Gastroesophageal sphincter (tissue), 4 donors: ENCODE measurements at places on chromosomes 7 and 10.

GRCh38 chr7:82335927-82336326, 107.7 kb downstream of the CACNA2D1 start:
- ATAC-seq, result no peak

DNA sequence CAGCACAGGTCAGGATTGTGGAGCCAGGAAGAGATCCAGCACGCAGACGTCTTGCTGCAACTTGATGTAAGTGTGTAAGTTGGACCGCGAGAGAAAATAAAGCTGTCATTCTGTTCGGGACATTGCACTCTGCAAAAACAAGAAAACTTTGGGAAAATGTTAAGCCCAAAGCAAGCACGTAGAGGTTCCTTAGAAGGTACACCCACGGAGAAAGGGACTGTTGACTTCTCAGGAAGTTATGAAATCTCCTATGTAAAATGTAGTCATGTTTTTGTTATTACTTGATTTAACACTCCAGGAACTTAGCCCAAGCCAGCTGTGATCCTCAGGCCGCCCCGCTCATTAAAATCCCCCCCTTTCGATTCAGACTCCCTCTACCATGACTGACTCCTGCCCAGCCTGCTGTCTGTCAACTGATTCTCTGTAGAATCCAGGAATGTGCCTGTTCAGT, 196.1 kb upstream of the TCF7L2 start:
- no peak for ATAC-seq

DNA sequence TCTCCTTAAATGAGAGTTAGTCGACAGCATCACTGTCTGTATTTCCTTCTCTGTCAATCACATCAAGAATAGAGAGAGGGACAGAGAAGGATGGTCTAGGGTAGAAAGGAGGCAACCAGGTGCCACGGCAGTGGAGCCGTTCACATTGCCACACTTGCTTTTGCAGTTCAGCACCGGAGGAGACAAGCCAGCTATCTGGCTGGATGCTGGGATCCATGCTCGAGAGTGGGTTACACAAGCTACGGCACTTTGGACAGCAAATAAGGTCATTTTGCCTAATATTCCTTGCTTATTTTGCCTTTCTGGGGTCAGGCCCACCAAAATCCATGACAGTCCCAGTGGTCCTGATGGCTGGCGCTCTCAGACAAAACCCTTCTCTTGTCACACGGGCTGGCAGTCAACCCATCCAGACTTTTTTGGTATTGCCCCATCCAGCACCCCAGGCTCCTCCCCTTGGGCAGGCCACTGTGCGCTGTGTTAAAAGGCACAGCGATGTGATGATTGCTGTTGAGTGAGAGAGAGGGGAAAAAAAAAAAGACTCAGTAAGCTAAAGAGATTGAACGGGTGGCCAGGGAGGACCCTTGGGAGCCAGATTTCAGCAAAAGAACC, 8.4 kb downstream of the CPA2 start:
- no peak for ATAC-seq

- ATAC-seq, result no peak
These were observed 19.1 kb downstream of the CEP41 start for GRCh38 chr7:130421684-130422083.

GRCh38 chr10:85976267-85976793, 390.3 kb downstream of the GRID1 start:
- ATAC-seq, result no peak

GRCh38 chr10:117865945-117866344, 180.8 kb downstream of the RAB11FIP2 start:
- ATAC-seq, result no peak

- no peak for ATAC-seq
These were observed 20.8 kb upstream of the VOPP1 start for GRCh38 chr7:55593172-55593514.

GRCh38 chr7:127848241-127848640, 183.0 kb downstream of the LRRC4 start:
- no peak for ATAC-seq

DNA sequence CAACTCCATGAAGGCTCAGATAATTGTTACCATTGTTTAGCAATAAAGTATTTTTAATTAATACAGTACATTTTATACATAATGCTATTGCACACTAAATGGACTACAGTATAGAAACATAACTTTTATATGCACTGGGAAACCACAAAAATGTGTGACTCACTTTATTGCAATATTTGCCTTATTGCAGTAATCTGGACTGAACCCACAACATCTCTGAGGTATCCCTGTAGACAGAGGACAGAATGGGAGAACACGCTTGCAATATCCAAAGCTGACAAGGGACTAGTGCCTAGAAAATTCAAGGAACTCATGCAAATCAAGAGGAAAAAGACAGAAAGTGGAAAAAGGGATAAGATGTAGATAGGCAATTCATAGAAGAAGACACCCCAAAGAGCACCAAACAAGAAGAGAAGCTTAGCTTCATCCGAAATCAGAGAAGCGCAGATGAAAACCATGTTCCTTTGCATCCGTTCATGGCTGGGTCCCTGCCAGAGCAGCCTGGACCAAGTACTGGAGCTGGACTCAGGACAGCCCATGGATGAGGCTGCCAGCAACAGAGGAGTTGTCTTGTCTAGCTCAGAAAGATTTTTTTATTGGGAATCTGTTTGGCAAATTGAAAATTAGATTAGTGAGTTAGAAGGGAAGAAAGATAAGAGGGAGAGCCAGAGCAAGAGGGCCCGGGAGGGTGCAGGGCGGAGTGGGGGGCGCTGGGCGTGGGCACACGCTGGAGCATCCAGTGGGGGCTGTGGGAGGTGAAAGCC, 16.0 kb upstream of the GALNTL5 start:
- ATAC-seq, result no peak

GRCh38 chr7:158649279-158649678, 55.3 kb downstream of the NCAPG2 start:
- peak; percentile 85 for ATAC-seq

DNA sequence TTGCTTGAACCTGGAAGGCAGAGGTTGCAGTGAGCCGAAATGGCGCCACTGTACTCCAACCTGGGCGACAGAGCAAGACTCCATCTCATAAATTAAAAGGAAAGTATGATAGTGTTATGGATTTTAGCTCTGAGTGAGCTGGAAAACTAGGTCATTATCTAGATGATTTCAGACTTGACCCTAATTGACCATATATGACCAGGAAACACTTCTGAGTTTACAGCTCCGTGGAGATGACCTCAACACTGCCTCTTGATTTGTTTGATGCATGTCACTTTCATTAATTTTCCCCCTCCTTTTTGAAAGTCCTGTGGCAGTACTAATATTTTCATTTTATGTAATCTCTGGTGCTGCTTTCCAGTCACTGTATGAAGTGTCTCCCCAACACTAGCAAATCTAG, 7.8 kb upstream of the SEC61A2 start:
- ATAC-seq, result no peak

GRCh38 chr7:38463277-38464225, 167.6 kb downstream of the AMPH start:
- ATAC-seq, result no peak

GRCh38 chr10:8133146-8133545, 78.7 kb downstream of the GATA3 start:
- no peak for ATAC-seq

GRCh38 chr7:28024786-28025334, 155.7 kb downstream of the JAZF1 start:
- ATAC-seq, result no peak

DNA sequence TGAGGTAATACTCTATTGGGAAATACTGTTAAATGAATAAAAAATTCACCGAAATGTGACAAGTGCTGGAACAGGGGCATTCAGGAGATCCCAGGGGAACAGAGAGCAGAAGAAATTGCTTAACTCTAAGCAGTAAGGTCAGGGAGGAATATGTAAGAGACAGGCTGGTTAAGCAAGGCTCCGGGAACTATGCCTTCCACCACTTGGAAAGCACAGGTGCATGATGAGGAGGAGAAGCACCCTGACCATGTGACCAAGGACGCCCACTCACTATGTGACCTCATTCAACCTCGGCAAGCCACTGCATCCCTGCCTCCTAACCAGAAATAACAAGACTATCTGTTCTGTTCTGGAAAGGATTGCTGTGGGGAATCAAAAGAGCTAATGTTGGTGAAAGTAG, 218.4 kb downstream of the ELMO1 start:
- ATAC-seq, result peak; percentile 97

- no peak for ATAC-seq
These were observed 46.0 kb downstream of the PRKAR2B start for GRCh38 chr7:107090457-107090856.

- no peak for ATAC-seq
These were observed 104.2 kb downstream of the GLRX3 start for GRCh38 chr10:130240409-130240808.

DNA sequence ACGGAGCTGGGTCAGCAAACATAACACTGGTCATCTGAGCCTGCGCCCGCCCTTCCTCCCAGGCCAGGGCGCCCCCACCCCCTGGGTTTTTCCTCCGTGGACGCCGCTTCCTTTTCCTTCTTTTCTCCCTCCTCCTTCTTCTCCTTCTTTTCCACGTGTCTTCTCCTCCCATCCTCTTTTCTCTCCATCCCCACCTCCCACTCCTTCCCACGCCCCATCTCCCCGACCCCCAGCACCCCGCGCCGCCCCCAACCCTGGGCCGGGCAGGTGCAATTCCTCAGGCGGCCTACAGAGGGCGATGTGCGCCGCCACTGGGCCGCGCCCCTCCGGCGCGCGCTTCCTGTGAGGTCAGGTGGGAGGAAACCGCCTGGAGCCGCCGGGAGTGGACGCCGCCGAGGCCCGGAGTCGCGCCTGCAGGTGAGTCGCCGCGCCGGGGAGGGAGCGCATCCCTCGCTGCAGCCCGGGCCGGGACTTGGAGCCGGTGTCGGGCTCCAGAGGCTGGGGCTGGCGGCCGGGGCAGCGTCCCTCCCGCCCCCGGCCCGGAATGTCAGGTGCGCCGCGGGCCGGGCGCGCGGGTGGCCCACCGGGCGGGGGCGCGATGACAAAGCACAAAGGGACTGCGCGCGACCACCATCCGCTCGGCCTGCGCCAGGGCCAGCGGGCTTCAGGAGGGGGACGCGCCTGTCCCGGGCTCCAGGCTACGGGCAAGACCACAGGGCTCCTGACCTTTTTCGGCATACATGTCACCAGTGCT, at the start of gene FAM241B:
TSS of gene FAM241B (plus strand) at position 351 of the 754 bp plus-strand sequence. CDS start 1,497 bp downstream, outside the sequence.
- ATAC-seq, result peak; percentile 90

- no peak for ATAC-seq
These were observed 405.5 kb upstream of the C7orf33 start for GRCh38 chr7:148185041-148185440.

- ATAC-seq, result no peak
These were observed 435.3 kb downstream of the MDFIC start for GRCh38 chr7:115356999-115357702.

DNA sequence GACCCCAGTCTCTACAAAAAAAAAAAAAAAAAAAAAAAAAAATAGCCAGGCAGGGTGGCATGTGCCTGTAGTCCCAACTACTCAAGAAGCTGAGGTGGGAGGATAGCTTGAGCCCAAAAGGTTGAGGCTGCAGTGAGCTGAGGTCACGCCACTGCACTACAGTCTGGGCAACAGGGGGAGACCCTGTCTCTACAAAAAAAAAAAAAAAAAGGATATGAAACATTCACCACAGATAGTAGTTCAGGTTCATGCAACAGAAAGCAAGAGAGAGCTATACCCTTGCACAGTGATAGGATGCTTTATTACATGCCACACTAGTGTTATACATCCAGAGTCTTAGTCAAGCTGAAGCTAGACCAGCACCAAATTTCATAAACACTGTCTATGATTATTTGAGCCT, 148.4 kb upstream of the KAT6B start:
- no peak for ATAC-seq

DNA sequence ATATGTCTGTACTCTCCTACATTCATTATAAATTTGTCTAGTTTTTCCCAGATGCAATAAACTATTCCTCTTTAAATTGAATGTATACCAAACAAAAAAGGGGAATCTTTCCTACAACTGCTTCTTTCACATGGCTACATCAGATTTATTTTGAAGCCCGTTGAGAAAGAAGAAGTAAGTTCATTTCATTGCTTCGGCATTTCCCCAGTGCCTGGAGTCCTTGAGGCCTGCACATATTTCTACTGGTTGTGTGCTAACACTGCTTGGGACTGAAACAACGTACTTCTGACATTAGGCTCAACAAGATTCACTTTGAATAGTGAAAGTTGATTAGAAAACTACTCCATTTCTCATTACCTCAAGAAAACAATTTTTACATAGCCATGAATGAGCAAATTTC, 201.7 kb downstream of the PHF14 start:
- ATAC-seq, result no peak

- ATAC-seq, result no peak
These were observed 80.0 kb downstream of the NPTX2 start for GRCh38 chr7:98697083-98697482.

GRCh38 chr7:2445898-2446555, 30.2 kb downstream of the GRIFIN start:
- no peak for ATAC-seq

DNA sequence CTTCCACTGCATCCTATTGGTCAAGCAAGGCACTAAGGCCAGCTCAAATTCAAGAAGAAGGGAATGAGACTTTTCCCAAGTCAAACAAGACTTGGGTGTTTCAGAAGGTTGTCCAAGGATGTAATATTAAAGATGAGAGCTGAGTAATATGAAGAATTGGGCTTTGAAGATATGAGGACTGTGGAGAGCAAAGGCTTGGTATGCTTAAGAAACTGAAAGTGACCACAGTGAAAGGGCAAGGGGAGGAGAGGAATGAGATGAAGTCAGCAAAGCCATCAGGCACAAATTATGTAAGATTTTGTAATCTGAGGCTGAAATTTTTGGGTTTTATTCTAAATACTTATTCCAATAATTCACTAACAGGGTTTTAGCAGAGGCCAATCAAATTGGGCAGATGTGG, 38.6 kb upstream of the NPY start:
- no peak for ATAC-seq

DNA sequence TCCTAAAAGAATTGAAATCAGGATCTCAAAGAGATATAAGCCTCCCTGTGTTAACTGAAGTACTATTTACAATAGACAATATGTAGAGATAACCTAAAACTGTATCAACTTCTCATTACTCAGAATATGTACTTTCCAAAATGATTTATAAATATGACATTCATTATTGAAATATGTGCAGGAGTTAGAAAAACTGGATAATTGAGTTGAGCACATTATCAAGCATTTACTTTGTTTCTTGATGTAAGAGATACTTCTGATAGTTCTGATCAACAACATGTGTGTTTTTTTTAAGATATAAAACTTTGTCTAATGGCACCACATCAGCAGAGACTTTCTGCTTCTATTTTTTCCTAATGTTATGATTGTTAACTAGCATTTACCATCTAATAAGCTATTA, 38.2 kb downstream of the HYAL4 start:
- no peak for ATAC-seq

GRCh38 chr7:80591654-80592053, 46.8 kb upstream of the CD36 start:
- no peak for ATAC-seq

- ATAC-seq, result no peak
These were observed 266.4 kb downstream of the ADK start for GRCh38 chr10:74417397-74417796.

GRCh38 chr7:154871507-154871906, 131.4 kb downstream of the PAXIP1 start:
- no peak for ATAC-seq

GRCh38 chr7:73433924-73434700, 534 bp downstream of the FZD9 start:
- ATAC-seq, result peak; percentile 35

GRCh38 chr10:69853064-69853463, 51.4 kb downstream of the COL13A1 start:
- ATAC-seq, result no peak
